Left ventricle myocardium superior (tissue), 1 donor: ENCODE measurements at places on chromosomes 16 and 17. TPM values are rescaled to one million over a fixed set of nuclear protein-coding genes. Genes with fewer than 3 reads are reported as not detected.

The EIF3C gene
- 433 TPM for total RNA-seq

The SPNS2 gene
- total RNA-seq = 12.7 TPM

The ADORA2B gene
- 0.57 TPM for total RNA-seq

The CPHXL2 gene
- total RNA-seq = not detected

The MEOX1 gene
- total RNA-seq = 11.1 TPM

The CDRT15 gene
- not detected for total RNA-seq

The SMIM36 gene
- not detected for total RNA-seq

The DNAH17 gene
- total RNA-seq = not detected

The BOLA2B gene
- total RNA-seq = 49.5 TPM

The KRT17 gene
- total RNA-seq = not detected

The EXOSC6 gene
- 11.6 TPM for total RNA-seq
